NCI-H1930 (cell line): ENCODE measurements at places on chromosomes 12 and 14.
A peak's percentile ranks its signal among the peaks of the same experiment; 100 is the strongest.

DNA sequence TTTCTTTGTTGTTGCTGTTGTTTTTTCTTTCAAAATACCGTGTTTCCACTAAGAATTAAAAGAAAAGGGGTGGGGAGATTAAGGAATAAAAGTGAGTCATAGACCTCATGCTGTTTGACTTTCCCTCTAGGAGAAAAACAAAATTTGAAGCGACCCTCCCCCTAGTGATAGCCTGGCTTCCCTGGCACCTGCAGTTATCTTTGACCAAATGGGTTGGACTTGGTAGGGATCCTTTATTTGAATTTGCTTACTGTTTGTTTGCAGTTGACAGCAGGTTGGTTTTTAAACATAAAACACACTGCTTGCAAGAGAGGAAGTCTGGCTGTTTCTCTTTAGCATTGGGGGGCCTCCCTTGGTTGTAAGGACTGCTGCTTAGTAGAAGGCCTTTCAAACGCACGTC, 14.0 kb downstream of the OTX2 start:
- DNase-seq, result no peak

GRCh38 chr12:131242741-131243496, 289.2 kb downstream of the ADGRD1 start:
- no peak for DNase-seq

- peak; percentile 42 for DNase-seq
Observed at GRCh38 chr12:3304436-3305165, 186.4 kb upstream of the PRMT8 start.

DNA sequence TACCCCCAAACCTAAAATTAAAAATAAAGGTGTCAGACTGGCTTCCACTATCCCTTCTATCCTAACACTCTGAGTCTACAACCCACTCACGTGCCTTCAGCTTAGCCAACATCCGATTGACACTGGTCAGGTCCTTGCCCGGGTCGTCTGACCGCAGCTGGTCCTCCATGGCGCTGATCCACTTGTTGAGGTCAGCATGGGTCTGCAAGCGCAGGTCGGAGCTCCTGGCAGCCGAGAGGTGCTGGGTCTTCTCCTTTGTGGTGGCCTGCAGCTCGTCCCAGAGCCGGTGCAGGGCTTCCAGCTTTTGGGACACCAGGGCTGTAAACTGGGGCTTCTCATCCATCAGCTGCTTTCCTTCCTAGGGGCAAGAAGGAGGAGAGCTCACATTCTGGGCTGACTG, 78.0 kb downstream of the PLEKHG3 start:
- no peak for DNase-seq

- no peak for DNase-seq
Observed at GRCh38 chr12:105417732-105418131, 87.2 kb downstream of the C12orf75 start.

DNA sequence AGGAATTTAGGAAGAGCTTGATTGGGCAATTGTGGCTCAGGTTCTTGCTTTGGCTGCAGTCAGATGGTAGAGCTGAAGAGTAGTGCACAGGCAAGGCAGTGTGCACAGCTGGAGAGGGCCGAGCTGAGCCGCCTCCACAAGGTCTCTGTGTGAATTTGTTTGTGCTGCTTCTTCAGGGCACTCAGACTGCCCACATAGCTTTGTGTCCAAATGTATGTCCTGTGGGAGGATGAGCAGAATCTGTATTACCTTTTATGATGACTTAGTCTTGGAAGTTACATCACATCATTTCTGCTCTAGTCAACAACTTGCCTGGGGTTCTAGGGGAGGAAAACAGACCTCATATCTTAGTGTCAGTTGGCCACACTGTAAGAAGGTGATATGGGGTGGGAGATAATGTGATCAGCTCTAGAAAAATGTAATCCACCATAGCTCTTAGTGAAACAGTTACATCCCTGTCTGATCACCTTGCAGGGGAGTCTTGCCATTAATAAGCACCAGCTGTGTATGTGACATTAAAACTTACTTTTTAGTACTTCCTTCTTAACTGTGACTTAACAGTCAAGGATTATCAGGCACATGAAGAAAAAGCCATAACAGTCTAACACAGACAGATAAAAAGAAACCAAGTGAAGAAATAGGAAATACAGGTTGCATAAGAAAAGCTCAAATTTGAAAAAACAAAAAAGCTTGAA, 53.4 kb downstream of the RCOR1 start:
- no peak for DNase-seq

DNA sequence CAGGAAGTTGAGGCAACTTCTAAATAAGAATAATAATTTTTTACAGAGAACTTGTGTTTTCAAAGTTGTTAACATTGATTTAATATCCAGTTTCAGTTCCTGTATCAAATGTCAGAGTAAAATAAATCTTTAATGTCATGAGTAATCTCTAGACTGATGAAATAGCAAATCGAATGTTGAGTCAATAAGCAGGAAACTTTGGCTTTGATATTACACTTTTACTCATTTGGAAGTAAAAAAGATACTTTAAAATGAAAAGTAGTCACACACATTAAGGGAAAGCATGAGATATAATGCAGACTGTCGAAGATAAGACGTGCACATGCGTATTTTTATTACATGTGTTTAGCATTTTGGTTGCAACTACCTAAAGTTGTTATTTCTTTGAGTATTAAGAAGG, 78.2 kb upstream of the PTGDR start:
- no peak for DNase-seq

GRCh38 chr12:53476769-53477209, 22.5 kb downstream of the MAP3K12 start:
- peak; percentile 15 for DNase-seq

GRCh38 chr14:23153851-23154796, 29.3 kb downstream of the SLC7A8 start:
- DNase-seq, result no peak

- DNase-seq, result no peak
Observed at GRCh38 chr14:106518054-106518943, 991.9 kb downstream of the TMEM121 start.

DNA sequence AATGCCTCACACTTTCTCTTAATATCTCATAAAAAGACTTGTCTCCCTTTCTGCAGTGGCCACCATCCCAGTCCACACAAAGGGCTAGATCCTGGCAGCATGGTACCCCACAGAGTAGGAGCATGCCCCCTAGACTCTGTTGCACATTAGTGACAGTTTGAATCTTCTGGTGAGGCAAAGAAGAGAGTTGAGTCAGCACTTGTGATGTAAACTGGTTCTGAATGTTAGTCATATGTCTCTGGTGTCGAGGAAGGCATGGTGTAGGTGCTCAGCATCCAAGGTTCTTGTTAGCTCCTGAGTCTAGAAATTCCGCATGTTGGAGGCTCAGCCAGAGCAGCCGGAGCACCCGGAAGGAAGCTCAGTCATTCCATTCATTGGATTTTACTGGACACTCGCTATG, 9.8 kb downstream of the TTC9 start:
- DNase-seq, result no peak

DNA sequence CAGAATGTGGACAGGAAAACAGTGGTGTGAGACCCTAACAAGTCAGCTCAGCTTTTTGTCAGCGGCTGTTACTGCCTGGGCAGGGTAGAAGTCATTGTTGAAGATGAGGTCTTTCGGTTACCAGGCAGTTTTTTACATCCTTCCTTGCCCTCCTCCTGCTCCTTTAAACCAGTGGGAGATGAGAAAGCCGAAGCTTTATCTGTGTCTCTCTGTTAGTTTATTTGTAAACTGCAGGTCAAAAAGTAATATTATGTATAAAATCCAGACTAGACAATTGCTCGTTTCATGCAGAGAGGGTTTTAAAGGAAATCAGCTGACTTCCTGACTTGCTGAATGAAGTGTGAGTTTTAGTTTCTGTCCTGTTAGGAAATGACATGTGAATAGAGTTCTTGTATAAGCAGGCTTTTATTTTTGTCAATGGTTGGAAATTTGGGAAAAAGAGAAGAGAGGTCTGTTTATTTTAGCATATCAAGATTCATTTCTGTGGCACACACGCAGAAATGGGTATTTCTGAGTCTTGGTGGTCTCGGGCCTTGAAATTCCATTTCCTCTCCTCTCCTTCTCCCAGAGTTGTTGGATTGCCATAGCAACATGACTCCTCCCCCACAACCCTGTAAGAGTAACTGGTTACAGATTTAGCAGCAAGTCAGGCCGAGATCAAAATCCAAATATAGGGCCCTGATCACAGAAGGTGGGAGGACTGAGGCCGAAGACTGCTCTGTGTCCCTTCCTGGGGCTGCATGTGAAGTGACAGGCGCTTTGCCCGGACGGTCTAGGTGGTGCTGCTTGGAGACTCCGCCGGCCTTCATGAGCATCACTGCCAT, 60.8 kb downstream of the SAMD4A start:
- DNase-seq, result no peak

DNA sequence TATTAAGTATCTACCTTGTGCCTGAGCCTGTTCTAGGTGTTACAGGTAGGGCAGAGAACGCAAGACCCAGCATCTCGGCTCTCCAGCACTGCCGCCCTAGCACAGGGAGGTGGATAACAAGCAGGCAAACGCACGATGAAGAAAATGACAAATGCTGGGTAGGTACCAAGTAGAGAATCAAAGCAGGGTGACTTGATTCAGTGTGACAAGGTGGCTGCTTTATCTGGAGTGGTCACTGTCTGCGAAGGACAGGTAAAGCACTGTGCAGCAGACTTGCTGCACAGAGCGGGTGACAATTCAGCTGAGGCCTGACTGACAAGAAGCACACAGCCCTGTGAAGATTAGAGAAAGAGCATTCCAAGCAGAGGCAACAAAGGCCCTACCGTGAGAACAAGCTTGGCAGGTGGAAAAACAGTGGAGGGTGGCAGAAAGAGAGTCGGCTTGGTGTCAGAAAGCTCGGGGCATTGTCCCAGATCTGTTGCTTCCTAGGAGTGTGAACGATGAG, 12.9 kb downstream of the PRKCH start:
- DNase-seq, result no peak

DNA sequence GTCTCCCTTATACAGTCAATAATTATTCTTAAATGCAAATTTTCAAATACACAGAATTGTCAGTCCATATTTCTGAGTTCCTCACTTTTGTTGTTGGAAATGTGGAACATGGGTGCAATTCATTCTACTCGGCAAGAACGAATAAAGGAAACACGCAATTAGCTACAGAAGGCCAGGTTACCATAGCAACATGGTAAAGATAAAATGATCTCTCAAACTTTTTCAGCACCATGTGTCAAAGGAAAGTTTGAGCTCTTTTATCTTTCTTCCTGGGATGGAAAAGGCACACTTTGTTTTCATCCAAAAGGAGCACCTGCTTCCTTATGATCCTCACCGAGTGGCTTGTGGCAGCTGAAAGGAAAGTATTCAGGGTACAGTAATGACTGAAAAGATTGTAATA, 595.0 kb downstream of the RPS29 start:
- no peak for DNase-seq

GRCh38 chr14:89955022-89955744, 544 bp upstream of the TDP1 start:
- no peak for DNase-seq

- DNase-seq, result no peak
Observed at GRCh38 chr12:109287181-109287580, 21.9 kb downstream of the FOXN4 start.

DNA sequence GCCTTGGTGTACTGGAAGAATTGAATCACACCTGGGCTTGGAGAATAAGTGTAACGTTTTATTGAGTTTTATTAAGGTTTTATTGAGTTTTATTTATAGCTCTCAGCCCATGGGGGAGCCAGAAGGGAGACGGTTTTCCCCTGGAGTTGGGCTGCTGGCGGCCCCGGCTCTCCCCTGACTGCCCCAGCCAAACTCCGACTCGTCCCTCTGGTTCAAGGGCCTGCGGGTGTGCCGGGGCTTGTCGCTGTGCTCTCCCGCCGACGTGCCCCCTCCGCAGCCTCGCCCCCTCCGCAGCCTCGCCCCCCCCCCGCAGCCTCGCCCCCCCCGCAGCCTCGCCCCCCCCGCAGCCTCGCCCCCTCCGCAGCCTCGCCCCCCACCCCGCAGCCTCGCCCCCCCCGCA, 326.1 kb upstream of the RTL1 start:
- no peak for DNase-seq

DNA sequence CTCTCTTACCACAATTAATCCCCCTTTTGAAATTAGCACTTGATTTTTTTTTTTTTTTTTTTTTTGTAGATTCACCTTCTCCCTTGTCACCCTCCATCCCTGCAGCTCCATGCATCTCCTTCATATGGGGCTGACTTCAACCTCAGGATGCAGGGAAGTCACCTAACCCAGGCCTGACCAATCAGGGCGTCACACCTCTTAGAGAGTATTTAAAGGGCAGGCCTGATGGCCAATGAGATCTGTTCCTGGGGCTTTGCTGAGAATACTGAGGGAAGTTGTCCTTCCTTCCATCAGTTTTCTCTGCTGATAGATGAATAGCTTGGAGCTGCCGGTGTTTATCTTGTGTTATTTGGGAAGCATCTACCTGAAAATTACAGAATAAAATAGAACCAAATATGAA, 1104.7 kb upstream of the TMEM132C start:
- peak; percentile 2 for DNase-seq

GRCh38 chr12:128170181-128170580, 96.8 kb upstream of the TMEM132C start:
- no peak for DNase-seq

DNA sequence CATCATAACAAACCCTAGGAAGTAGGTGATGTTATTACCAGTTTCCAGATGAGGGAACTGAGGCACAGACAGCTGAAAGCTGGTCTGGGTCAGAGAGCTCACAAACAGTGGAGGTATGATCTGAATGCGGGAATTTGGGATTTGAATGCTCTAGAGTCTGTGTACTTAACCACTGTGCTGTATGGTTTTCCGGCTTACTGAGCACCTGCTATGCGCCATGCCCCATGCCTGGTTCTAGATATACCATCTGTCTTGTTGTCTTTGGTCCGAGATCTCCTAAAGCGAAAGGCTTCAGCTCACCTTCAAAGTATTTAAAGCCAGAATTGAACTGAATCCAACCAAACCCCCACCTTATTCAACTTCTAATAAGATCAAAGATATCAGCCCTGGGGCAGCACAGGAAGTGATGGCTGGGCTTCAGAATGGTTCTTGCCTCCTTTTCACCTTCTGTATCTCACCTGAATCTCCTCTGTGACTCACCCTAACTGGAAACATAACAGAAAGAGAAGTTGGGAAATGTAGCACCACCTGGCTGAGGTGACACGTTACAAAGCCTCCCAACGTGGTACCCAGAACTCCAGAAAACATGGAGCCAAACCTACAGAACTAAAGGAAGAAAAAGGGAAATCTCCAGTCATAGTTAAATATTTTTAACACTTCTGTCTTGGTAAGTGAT, 54.3 kb downstream of the PRMT8 start:
- DNase-seq, result no peak

DNA sequence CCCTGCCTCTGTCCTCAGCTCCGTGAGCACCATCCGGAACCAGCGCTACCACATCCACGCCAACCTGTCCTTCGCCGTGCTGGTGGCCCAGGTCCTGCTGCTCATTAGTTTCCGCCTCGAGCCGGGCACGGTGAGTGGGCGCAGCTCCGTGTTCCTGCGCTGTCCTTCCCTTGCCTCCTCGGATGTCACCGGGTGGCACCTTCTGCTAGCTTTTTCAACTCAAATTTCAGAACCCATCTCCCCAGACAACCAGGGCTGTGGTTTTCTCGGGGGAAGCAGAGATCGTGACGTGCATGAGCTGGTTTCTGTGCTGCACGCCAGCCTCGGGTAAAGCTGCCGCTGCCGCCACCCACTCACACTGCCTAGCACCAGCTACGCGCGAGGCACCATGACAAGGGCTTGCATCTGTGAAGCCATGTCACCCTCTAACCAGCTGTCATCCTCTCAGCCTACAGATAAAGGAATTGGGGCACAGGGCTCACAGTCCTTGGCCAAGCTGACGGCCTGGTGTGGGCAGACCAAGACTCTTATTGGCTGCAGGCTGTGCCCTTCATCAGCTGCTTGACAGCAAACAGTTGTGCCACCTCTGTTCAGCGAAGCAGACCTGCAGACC, 152.1 kb downstream of the ADGRD1 start:
- DNase-seq, result no peak

GRCh38 chr12:69779928-69780327, 41.3 kb downstream of the RAB3IP start:
- no peak for DNase-seq

- no peak for DNase-seq
Observed at GRCh38 chr14:84826294-84826693, 703.6 kb upstream of the FLRT2 start.
